ENCODE measurements at places on chromosomes 12 and 14.

- DNase-seq: no peak
These were observed 51.3 kb downstream of the SLC6A12 start for GRCh38 chr12:162467-163307.

GRCh38 chr12:29901585-29901984 is 117.8 kb upstream of the TMTC1 start:
- no peak for DNase-seq

- DNase-seq: no peak
These were observed 10.3 kb upstream of the LRP1-AS start for GRCh38 chr12:57157588-57158173.

DNA sequence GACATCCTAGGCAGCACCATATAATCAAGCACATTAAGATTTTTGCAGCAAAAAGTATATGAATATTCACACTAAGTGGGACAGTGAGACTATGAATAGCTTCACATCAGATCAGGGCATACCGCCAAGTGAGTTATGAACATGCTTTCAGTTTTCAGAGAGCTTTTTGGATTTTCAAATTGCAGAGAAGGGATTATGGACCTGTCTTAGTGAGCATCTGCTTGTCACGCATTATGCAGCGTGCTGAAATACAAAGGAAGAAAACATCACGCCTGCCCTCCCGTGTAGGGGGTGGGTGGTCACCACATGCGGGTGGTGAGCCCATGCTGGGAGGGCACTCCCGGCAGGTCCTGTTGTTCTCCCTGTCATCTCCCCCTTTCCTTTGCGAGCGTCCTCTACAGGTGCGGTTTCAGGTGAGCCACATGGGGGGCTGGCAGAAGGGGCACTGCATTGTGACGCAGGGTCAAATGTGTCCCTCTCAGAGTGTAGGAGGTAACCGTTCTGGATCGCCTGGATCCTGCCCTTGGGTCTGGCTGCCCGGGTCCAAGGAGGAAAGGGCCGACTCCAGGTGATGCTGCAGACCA is 42.6 kb downstream of the TRAF3 start:
- no peak for DNase-seq

GRCh38 chr12:10179776-10180181 is 947 bp downstream of the TMEM52B start:
- DNase-seq: no peak

- no peak for DNase-seq
These were observed 103.8 kb downstream of the DAD1 start for GRCh38 chr14:22485178-22485577.

GRCh38 chr12:111024205-111024801 is 103.9 kb upstream of the MYL2 start:
- peak; percentile 47 for DNase-seq

DNA sequence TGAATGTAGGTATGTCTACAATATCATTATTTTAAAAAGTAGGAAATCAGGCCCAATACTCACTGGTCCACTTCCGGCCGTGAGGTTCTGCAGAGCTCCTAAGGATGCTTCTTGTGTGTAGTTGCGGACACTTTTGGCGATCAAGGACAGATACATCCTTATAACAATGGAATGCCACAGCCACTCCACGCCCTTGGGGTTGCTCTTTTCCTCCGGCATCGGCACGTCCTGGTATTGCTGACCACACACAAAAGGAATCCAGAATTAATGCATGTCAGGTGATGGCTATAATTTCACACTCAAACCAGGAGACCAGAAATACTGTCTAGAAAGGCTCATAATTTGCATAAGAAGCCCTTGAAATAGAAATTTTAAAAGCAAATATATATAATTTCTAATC is 65.6 kb upstream of the YARS2 start:
- DNase-seq: no peak

GRCh38 chr12:91851741-91852477 is 293.7 kb downstream of the BTG1 start:
- no peak for DNase-seq
